ENCODE measurements at places on chromosomes 6 and 20.

- no peak for DNase-seq
Observed at GRCh38 chr6:131565056-131565455, 8.0 kb upstream of the ARG1 start.

DNA sequence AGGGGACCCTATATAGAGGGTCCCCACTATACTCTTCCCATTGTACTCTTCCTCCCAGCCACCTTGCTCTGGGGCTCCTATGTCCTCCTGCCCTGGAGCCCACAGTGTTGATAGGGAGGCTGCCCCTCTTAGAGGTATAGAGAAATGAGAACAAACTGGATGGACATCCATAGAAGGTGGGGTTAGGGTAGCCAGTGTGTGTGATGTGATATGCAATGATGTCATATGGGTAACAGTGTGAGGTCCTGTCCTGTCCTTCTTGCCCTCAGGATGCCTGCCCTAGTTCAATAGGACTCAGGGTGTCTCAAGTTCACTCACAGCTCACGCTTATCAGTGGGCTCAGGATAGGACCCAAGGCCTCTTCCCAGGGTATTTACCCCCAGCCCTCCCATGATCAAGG lies 435 bp downstream of the PTCRA start:
- DNase-seq = no peak

DNA sequence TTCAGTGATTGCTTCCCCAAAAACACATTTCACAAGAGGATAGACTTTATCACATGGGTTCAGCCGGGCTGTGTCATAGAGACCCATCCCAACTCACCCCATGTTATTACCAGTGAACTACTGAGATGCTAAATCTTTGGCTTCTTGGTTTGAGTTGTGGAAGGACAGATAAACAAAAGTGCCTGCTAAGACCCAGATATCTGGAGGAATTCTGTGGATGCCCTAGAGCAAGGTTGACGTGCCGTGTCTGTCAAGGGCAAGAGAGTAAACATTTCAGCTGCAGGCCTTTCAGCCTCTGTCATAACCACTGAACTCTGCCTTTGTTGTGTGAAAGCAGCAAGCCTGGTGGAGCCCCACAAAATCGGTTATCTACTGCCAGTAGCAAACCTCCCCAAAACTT lies 11.2 kb upstream of the THBD start:
- DNase-seq = no peak

- DNase-seq = no peak
Observed at GRCh38 chr6:9361749-9362148, 926.4 kb upstream of the SLC35B3 start.

- no peak for DNase-seq
Observed at GRCh38 chr20:40196846-40197436, 492.1 kb downstream of the MAFB start.

DNA sequence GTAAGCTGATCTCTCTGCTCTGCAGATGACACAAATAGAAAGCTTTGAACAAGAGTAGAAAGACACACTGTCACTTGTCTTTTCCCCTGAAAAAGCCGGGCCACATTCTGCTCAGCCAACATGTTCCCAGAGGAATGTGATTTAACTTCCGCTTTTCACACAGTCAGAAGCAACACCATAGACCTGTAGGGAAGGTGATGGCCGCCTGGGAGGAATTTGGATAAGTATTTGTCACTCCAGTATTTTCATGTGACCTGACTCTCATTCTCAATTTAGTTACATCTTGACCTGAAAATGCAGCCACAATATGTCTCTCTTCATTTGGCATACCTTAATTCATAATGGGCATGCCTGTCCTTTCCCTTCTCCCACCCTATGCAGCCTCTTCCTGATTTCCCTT lies 2.0 kb upstream of the GRM1 start:
- no peak for DNase-seq

DNA sequence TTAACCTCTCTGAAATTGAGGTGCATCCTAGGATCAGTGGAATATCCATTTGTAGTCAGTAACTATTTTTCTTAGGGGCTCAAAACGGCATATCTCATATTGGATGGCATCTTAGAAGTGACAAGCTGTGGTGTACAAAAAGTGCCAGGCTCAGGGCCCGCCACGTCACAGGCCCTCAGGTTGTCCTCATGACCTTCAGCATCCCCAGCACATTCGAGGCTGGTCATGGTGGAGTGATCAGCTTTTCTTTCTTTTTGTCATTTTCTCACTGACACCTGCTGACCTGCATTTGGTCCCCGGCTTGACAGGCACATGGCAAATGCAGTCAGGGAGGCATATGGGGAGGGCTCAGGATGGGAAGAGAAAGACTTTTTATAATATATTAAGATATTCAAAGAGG lies 7.1 kb upstream of the E2F1 start:
- no peak for DNase-seq

DNA sequence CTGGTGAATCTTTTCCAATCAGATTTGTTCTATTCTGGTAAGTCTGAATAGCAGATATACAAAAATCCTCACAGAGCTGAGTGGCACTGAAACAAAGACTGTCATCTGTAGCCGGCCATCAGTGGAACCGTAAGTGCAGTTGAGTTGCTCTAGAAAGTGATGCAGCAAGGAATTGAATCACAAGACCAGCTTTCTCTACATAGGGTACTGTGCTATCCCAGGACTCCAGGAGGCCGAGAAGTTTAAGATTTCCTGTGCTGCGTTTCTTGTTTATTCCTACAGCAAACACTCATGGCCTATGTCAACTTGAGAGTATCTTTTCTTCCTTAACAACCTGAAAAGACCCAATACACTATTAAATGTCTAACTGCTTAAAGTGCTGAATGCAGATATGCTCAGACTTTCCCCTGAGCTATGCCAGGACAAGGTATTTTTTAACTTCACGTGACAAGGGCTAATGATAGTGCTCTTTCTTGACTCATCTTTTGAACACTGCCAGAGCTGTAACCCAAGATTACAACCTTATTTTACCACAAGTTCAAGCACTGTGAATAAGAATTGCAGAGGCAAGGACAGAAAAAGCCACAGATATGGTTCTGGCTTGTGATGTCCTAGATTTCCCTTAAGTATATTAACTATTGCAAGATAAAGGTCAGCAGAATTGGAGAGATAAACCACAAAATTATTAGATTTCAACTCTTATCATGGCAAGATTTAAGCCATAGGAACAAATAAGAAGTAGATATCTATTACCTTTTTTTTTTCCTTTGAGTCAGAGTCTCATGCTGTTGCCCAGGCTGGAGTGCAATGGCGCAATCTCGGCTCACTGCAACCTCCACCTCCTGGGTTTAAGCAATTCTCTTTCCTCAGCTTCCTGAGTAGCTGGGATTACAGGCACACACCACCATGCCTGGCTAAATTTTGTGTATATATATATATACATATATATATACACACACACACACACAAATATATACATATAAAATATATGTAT lies 71.6 kb downstream of the GJA1 start:
- DNase-seq = no peak

GRCh38 chr6:107819964-107820337 lies 4.2 kb downstream of the SCML4 start:
- no peak for DNase-seq

- peak; percentile 62 for DNase-seq
Observed at GRCh38 chr6:109373762-109374161, 8.5 kb downstream of the CD164 start.

DNA sequence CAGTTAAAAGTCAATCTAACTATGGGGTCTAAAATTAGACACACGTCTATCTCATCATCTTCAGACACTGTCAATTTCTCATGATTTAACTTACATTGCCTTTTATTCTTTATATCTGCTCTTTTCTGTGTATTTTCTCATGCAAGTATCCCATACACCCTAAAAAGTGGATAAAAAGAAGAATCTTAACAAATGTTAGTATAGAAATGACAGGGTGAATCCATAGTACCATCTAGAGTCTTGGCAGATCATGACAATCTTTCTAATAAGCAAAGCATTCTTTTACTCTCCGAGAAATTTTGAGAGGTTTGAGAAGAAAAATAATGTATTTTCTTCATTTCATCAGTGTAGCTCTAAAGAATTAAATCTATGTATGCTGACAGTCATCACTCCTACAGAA lies 382.7 kb downstream of the C6orf118 start:
- no peak for DNase-seq

GRCh38 chr6:56869346-56869745 lies 85.6 kb upstream of the BEND6 start:
- no peak for DNase-seq

DNA sequence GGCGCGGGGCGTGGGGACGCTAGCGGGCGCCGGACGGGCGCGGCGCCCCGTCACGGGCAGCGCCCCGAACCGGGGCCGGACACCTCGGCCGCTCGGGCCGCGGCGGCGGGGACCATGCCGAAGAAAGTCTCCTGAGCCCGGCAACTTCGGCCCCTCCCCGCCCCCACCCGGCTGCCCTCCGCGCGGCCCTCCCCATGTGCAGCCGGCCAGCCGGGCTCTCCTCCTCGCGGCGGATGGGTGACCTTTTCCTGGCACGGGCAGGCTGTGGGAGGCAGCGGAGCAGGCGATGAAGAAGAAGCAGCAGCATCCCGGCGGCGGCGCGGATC lies 278 bp downstream of the UST start:
- no peak for DNase-seq

DNA sequence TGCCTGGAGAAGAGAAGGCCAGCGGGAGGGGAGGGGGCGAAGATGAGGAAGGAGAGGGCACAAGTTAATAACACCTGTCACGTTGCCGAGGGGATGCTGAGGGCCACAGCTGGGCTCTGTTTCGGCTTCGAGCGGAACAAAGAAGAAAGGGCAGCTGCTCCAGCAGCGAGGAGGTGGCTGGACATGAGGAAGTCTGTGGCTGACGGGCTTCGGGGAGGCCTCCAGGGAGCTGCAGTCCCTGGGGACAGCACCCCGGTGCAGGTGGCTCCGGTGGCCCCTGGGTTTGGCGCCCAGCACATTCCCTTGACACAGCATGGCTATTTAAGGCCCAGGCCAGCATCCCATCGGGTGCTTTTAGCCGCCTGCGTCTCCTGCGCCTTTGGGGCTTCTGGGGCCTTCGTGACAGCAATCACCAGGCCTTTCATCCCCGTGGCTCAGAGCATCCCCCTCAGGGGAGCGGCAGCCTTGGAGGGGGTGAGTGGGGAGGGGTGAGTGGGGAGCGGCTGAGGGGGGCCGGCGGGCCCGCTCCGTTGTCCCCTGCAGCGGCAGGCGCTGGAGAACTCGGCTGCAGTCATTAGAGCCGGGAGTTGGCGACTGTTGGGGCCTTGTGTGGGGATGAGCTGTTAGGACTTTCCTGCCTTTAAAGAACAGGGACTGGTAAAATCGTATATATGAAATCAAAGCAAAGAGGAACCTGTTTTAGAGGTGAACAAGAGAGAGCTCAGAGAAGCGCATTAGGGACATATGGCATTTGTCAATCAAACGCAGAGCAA lies 99.0 kb downstream of the TMEM242 start:
- DNase-seq = no peak

DNA sequence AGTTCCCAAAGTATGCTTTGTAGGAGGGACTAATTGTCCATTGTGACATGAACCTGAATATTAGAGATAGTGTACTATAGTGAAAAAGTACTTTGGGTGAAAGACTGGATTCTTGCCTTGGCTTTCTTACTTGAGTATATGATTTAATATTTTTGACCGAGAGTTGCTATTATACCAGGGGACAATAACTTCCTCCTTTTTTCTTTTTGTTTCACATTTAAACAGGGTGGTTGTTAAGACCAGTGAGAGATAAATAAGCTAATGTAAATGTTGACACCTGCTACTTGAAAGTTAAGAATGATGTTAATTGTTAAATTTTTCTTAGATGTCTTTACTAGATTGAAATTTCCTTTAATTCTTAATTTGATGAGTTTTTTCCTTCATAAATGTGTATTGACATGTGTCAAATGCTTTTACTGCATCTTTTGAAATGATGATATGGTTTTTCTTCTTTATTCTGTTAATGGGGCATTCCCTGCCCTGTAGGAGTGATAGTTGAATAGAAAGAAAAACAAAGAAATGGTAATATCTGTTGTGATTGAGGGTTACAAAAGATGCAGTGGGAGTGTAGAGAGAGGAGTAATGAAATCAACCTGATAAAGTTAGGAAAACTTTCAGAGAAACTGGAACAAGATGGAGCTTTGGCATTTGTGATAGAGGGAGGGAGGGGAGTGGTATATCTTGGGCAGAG lies 48.4 kb downstream of the ZFAND3 start:
- DNase-seq = no peak

GRCh38 chr6:71028236-71028876 lies 71.5 kb upstream of the B3GAT2 start:
- DNase-seq = no peak

DNA sequence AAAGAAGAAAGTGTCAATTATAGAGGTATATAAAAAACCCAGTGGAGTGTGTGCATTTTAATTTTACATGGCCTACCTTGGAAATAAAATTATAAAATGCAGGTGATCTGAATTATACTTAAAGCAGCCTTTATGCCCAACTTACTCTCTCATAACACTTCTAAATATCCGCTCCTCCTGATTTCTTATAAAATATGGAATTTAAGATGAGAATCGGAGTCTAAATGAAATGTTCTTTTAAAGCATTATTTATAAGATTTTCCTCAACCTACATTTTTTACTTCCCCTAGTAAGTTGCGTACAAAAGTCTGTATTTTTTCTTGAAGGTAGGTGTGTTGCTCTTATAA lies 3.5 kb downstream of the CITED2 start:
- no peak for DNase-seq

DNA sequence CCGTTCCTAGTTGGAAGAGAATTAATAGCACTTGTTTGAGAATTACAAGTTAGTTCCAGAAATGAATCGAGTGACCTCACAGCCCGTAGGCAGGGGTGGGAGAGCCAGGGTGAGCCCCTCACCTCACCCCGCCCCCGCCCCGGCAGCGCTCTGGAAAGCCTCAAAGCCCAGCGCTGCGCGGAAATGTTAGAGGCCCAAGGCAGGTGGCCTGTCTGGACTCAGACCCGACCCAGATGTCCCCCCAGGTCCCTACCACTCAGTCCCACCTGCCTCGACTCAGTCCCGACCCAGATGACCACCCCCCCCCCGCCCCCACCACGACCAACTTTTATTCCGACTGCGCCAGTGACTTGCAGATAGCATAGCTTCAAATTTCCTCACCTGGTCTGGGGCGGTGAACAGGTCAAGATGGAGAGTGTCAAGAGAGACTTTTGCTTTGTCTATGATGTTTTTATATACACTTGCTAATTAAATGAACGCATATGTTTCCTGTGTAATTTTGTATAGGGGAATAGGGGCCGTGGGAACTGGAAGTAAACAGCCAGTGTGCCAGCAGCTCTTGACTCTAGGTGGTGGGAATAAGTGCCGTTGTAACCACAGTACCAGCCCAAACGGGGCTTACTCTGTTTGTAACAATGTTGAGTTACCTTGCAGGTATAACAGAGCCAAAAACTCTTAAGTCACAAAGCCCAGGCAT lies 1.2 kb upstream of the PXDC1 start:
- no peak for DNase-seq

GRCh38 chr6:13813026-13813425 lies 1.3 kb downstream of the MCUR1 start:
- DNase-seq = no peak

DNA sequence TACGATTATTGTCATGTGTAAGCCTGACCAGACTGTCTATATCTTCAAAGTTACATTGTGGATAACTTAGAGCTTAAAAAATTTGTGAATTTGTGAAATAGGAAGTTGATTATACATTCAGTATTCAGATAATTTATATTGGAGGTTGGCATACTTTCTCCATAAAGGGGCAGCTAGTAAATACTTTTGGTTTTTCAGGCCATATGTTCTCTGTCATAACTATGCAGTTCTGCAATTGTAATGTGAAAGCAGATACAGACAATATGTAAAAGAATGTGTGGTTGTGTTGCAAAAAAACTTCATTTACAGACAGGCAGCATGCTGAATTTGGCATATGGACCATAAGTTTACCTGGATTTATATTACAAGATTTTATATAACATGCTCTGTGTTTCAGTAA lies 29.3 kb downstream of the HSF2 start:
- DNase-seq = no peak

All from stimulated activated CD4-positive, alpha-beta T cell treated with anti-CD3 and anti-CD28 coated beads, TNF-alpha, amount 100 ng/mL, for 48 hours (primary cell).